ENCODE measurements at places on chromosomes 7 and 10. TPM values are rescaled to one million over a fixed set of nuclear protein-coding genes. Genes with fewer than 3 reads are reported as not detected.

DENND10 gene
- total RNA-seq, result 25.0 TPM

DNA sequence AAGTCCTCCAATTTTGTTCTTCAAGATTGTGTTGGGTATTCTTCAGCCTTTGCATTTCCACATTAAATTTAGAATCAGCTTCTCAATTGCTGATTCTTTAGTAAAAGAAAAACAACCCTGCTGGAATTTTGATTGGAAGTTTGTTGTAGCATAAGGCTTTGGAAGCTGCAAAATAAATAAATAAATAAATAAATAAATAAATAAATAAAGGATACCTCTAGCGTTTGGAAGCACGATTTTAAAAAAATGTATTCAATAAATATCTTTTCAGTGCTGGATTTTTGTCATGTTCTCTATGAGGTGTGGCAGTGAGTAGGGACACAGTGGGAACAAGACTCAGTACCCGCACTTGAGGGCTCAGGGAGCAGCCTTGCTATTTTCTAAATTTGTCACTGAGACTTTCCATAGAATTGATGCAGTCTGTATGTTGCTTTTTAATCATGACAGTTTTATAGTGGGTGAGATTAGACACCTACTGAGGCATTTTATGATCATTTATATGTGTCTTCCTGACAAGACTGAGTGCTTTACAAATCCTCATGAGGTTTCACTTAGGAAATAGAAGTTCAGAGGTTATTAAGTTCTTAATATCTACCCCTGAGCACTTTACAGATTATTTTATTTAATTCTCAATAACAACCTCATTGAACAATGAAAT lies 22.3 kb upstream of the COMMD3 start:
- DNase-seq, result no peak

DNA sequence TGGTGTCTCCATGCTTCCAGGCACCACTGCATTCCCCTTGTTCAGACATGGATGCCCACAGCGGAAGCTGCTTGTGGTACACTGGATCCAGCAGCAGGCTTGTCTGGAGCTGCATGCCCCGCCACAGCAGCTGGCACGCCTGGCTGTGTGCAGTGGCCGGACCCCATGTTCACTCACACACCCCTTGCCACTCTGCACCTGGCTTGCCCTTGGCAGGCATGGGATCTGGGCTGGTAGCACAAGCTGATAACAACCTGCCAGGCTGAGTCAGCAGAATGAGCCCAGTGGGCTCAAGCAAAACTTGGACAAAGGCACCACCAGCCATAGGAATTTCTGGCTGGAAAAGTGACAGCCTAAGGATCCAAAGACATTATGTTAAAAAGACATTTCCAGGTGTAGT lies 91.8 kb upstream of the TMEM168 start:
- peak; percentile 28 for DNase-seq

DNA sequence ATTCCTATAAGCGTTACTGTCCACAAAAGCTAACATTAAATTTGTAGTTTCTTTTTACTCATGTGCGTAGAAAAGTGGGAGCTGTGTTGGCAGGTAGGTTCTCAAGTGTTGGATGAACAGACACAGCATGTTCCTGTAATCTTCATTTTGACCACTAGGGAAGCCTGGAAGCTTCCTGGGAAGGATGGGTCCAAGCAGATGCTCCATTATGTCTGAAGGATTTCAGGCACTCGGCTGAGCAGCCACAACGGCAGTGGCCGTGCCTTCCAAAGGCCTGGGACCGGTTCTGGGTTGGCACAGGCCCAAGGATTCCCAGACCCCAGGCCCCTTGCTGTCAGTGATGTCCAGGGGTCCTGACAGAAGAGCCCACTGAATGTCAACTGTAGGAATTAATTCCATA lies 386.3 kb downstream of the TNS3 start:
- DNase-seq, result no peak

- DNase-seq, result no peak
These were observed 423.2 kb upstream of the PCDH15 start for GRCh38 chr10:55224007-55224781.

GRCh38 chr10:130656187-130656575 lies 520.0 kb downstream of the GLRX3 start:
- no peak for DNase-seq

Measured in heart right ventricle (tissue), 16 donors.